ENCODE measurements at places on chromosomes 1 and 21. TPM values are rescaled to one million over a fixed set of nuclear protein-coding genes. Genes with fewer than 3 reads are reported as not detected.

DNA sequence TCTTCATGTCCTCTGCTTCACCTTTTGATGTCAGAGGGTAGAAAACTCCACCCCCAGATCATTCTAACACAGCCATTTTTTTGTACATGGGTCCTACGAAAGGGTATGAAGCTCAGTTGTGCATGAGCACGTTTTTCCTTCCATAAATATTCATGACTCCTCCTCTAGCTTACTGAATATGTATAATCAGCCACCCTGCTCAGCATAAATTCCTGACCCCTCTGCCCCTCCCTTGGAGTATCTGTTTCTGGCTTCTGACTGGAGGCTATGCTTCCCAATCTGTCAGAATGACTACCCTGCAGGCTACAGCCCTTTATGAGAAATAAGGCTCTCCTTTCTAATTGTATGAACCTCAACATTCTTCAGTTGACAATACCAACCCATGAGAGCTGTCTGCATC is 42.8 kb upstream of the PARP1 start:
- H3K36me3 ChIP-seq: no peaks in the 10 kb centered on the region
- H3K27ac ChIP-seq: no peak overlapping the region
- no peak for DNase-seq

GRCh38 chr21:22351076-22351475 is 1352.9 kb downstream of the NCAM2 start:
- no peak for DNase-seq
- no peaks in the 10 kb centered on the region for H3K27me3 ChIP-seq
- no peaks in the 10 kb centered on the region for H3K36me3 ChIP-seq
- H3K27ac ChIP-seq: no peak overlapping the region
- no peaks in the 10 kb centered on the region for H3K4me1 ChIP-seq

- no peak for DNase-seq
- H3K27me3 ChIP-seq: no peaks in the 10 kb centered on the region
- H3K36me3 ChIP-seq: no peaks in the 10 kb centered on the region
- H3K27ac ChIP-seq: no peak overlapping the region
- no peak overlapping the region for H3K4me3 ChIP-seq
- H3K4me1 ChIP-seq: no peaks in the 10 kb centered on the region
These were observed 21.0 kb upstream of the IFFO2 start for GRCh38 chr1:18977428-18977827.

DNA sequence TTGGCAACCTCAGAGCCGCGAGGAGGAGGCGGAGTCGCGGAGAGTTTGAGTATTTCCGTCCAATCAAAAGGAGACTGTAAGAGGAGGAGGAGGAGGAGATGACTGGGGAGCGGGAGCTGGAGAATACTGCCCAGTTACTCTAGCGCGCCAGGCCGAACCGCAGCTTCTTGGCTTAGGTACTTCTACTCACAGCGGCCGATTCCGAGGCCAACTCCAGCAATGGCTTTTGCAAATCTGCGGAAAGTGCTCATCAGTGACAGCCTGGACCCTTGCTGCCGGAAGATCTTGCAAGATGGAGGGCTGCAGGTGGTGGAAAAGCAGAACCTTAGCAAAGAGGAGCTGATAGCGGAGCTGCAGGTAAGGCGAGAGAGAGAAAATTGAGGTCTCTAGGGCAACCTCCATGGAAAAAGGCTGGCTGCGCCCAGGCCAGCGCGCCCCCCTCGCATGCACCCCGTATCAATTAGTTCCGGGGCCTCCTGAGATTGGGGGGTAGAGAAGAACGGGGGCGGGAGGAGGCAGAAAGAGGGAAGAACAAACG is at the start of gene PHGDH:
Gene PHGDH (plus strand): TSS at position 131 of the 538 bp plus-strand sequence. CDS start 89 bp downstream, at position 220.
- no peak within 1 kb of the TSS for H3K27ac ChIP-seq
- H3K27me3 ChIP-seq: peaks cover 5% of the 10 kb centered on the region
- H3K4me1 ChIP-seq: peaks cover 4% of the 10 kb centered on the region
- no peak for DNase-seq
- H3K4me3 ChIP-seq: peak within 1 kb of the TSS; percentile 84

DNA sequence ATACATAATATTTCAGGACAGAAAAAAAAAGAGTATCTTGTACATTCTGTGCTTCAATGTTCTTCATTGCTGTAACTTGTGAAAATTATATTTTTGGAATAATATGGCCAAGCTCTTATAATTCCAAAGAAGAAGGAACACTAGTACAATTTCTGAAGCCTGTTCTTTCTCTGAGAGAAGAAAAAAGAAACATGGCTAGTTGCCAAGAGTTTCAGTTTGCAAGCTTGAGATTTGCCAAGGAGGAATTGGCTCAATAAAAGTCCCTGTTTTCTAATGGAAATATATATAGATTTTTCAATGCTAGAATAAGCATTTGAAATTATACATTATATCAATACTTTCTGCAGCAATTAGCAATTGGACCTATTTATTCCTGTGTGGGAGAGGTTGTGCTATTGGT is 285.2 kb upstream of the NEGR1 start:
- H3K27ac ChIP-seq: no peak overlapping the region
- H3K27me3 ChIP-seq: no peaks in the 10 kb centered on the region
- H3K4me1 ChIP-seq: no peaks in the 10 kb centered on the region

GRCh38 chr1:158685085-158685484 is 1.4 kb downstream of the SPTA1 start:
- no peak for DNase-seq
- H3K27ac ChIP-seq: no peak overlapping the region
- H3K4me1 ChIP-seq: no peaks in the 10 kb centered on the region
- no peaks in the 10 kb centered on the region for H3K27me3 ChIP-seq
- H3K4me3 ChIP-seq: no peak overlapping the region

DNA sequence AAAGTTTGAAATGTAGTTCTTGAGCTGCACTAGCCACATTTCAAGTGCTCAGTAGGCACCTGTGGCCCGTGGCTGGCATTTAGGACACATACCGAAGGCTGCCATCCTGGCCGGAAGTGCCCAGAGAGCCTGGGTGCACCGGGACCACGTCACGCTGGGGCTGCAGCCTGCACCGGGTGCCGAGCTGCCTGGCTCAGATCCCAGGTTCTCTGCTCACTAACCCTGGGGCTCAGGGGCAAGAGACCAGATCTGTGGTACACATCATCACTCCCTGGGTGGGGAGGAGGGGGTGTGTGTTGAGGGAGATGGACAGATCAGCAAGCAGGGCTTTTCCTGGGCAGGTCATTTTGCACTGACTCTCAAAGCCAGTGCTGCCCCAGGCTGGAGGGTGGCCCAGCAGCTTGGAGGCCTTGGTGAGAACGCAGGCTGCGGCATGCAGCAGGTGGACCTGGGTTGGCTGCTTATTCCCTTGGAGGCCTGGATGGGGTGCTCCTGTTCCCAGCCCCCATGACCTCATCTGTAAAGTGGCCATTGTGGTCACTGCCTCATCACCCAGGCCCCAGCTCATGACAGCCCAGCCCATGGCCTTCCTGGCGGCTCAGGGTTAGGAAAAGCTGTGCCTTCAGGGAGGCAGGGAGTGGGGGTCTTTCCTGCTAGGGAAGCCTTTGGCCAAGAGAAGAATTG is 23.6 kb downstream of the TMEM201 start:
- no peaks in the 10 kb centered on the region for H3K36me3 ChIP-seq
- H3K27me3 ChIP-seq: no peaks in the 10 kb centered on the region
- peaks cover 6% of the 10 kb centered on the region for H3K4me1 ChIP-seq
- no peak for DNase-seq

GRCh38 chr1:75273110-75273509 is 138.9 kb downstream of the LHX8 start:
- H3K4me3 ChIP-seq: no peak overlapping the region
- DNase-seq: no peak
- H3K27ac ChIP-seq: no peak overlapping the region
- no peaks in the 10 kb centered on the region for H3K4me1 ChIP-seq
- no peaks in the 10 kb centered on the region for H3K27me3 ChIP-seq

- H3K27ac ChIP-seq: no peak overlapping the region
- H3K4me1 ChIP-seq: peaks cover 11% of the 10 kb centered on the region
- H3K4me3 ChIP-seq: no peak overlapping the region
- peak; percentile 64 for DNase-seq
These were observed 19.7 kb upstream of the RBBP5 start for GRCh38 chr1:205141236-205142101.

- no peaks in the 10 kb centered on the region for H3K27me3 ChIP-seq
- DNase-seq: no peak
- no peak overlapping the region for H3K4me3 ChIP-seq
- no peak overlapping the region for H3K27ac ChIP-seq
- H3K4me1 ChIP-seq: peaks cover 7% of the 10 kb centered on the region
These were observed 29.3 kb upstream of the TSPAN2 start for GRCh38 chr1:115118611-115119010.

DNA sequence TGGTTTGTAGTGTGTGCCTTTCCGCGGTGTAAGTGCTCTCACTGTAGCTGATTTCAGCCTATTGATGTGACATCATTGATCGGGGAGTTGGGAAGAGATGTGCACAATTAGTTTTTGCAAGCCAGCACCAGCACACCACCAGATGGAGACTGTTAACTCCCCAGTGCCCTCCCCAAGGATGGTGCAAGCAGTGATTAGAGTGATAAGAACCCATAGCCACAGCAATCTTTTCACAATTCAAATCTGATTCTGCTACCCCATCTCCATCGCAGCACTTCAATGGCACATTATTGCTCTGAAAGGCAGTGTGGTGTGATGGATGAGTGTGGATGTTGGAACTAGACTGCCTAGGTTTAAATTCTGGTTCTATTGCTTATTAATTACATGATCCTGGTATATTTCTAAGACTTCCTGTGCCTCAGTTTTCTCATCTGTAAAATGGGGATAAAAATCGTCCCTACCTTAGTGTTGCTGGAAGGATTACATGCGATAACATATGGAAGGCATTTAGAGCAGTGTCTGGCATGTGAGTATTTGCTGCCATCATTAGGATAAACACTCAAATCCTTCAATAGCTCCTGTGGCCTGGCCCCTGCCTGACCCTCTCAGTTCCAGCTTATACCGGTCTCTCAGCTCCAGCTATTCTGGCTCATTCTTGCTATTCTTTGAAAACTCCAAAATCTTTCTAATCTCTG is 6.7 kb downstream of the CSF3R start:
- H3K36me3 ChIP-seq: no peaks in the 10 kb centered on the region
- no peak overlapping the region for H3K4me3 ChIP-seq
- no peaks in the 10 kb centered on the region for H3K4me1 ChIP-seq
- no peak for DNase-seq

- H3K27ac ChIP-seq: no peak overlapping the region
- H3K4me3 ChIP-seq: no peak overlapping the region
- no peak for DNase-seq
These were observed 70.3 kb upstream of the JAK1 start for GRCh38 chr1:65036570-65037051.

- H3K4me1 ChIP-seq: no peaks in the 10 kb centered on the region
- H3K4me3 ChIP-seq: no peak overlapping the region
- no peak for DNase-seq
- H3K36me3 ChIP-seq: no peaks in the 10 kb centered on the region
These were observed 79.6 kb downstream of the MAP3K21 start for GRCh38 chr1:233406994-233407631.

DNA sequence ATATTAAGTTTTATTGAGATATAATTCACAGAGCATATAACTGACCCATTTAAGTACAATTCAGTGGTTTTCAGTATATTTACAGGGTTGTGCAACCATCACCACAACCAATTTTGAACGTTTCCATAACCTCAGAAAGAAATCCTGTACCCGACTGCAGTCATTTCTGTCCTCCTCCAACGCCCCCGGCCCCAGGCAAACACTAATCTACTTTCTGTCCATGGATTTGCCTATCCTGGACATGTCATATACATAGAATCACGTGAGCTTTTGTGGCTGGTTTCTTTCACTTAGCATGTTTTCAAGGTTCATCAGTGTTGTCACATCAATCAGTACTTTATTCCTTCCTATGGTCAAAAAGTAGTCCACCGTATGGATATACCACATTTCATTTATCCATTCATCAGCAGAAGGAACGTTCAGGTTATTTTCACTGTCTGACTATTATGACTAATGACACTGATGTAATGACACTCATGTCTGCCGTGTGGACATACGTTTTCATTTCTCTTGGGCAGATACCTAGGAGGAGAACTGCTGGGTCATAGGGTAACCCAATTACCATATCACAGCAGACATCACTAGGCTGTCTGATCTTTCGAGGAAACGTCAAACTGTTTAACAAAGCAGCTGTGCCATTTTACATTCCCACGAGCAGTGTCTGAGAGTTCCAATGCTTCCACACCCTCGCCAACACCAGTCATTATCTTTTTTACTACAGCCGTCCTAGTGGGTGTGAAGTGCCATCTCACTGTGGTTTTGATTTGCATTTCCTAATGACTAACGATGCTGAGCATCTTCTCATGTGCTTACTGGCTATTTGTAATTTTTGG is 30.8 kb downstream of the MRPL37 start:
- DNase-seq: peak; percentile 8
- no peaks in the 10 kb centered on the region for H3K36me3 ChIP-seq
- no peak overlapping the region for H3K27ac ChIP-seq
- no peaks in the 10 kb centered on the region for H3K27me3 ChIP-seq

GRCh38 chr1:154707901-154708463 is 100.0 kb upstream of the ADAR start:
- H3K4me3 ChIP-seq: no peak overlapping the region
- no peaks in the 10 kb centered on the region for H3K36me3 ChIP-seq
- no peak for DNase-seq

- no peaks in the 10 kb centered on the region for H3K27me3 ChIP-seq
- H3K4me1 ChIP-seq: no peaks in the 10 kb centered on the region
- peaks cover 16% of the 10 kb centered on the region for H3K36me3 ChIP-seq
- no peak overlapping the region for H3K4me3 ChIP-seq
- no peak overlapping the region for H3K27ac ChIP-seq
These were observed 7.7 kb downstream of the FBXO6 start for GRCh38 chr1:11671544-11672286.

DNA sequence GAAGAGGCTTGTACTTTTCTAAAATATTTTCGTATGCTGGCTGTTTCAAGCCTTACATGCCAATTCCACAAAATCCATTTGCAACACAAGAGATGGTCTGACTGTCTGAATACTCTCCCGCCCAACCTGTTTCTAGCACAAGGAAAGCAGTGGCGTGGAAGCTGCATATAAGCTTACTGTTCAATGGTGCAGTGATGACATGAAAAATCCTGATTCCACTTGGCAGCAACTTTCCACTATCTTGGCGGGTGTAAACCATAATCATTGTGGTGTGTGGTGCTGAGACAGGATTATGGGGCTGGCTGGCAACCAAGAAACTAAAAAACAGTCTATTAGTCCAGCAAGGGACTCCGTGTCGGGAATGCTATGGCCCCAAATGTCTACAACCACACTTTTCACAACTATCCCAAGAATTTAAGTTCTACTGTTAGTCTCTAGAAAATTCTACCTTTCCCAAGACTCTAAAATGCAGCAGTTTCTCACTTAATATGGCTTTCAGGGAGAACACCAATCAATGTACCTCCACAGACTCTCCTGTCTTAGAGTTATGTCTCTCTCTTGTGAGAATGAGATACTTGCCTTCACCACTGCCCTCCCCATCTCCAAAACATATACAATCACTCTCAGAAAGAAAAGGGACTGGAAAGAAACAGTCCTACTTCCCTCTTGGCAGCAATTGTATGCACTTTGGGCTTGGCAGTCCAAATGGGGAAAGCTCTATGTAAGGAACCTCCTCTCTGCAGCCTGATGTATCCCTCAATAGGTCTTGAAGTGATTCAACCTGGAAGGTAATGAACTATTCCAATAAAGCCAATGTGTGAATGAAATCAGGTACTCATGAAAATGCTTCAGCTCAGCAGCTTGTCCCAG is 9.5 kb downstream of the COLGALT2 start:
- no peaks in the 10 kb centered on the region for H3K4me1 ChIP-seq
- no peak overlapping the region for H3K27ac ChIP-seq
- H3K27me3 ChIP-seq: no peaks in the 10 kb centered on the region
- no peak for DNase-seq

- H3K4me1 ChIP-seq: no peaks in the 10 kb centered on the region
- H3K27me3 ChIP-seq: peaks cover 5% of the 10 kb centered on the region
- H3K36me3 ChIP-seq: no peaks in the 10 kb centered on the region
- no peak overlapping the region for H3K27ac ChIP-seq
These were observed 7.7 kb upstream of the CADM3 start for GRCh38 chr1:159163614-159164228.

Gene UBXN10
- total RNA-seq: 0.06 TPM

Gene LCE1C
- not detected for total RNA-seq

Gene MAP1LC3C
- not detected for total RNA-seq

Gene AMY1A
- not detected for total RNA-seq

Gene ZBTB8A
- not detected for total RNA-seq

Gene ADAMTSL4
- total RNA-seq: 0.23 TPM

Data from CD4-positive, alpha-beta memory T cell (primary cell).